Ureter (tissue), 1 donor: ENCODE measurements at places on chromosomes 11 and 22.
A peak's percentile ranks its signal among the peaks of the same experiment; 100 is the strongest.

GRCh38 chr22:28358312-28358711, 321.3 kb downstream of the TTC28 start:
- no peak for DNase-seq

DNA sequence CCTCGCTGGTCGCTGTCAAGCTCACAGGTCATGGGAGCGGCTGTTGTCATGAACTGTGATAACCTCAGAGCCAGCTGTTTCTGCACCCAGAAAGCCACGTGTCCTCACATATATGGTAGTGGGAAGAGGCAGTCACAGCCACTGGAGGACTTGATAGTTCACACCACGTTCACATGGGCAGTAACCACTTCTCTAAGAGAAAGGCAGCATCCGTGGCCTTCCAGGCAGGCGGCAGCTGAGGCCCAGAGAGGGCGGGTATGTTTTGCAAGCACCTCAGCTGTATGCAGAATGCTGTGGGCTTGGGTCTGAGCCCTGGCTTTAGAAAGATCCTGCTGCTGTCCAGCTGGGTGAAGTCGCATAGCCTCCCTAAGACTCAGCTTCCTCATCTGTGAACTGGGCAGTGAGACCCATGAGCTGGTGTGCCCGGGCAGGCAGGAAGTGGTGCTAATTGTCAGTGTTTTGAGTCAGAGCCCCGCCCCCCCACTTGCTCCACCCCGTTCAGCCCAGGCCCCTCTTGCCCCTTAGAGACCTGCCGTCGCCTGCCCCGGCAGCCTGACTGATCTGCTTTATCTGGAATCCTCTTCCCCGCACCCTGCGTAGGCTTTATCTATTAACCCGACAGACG, 13.3 kb downstream of the TTC38 start:
- DNase-seq: no peak

- DNase-seq: no peak
Measured at GRCh38 chr11:60955571-60955970, 3.6 kb upstream of the SLC15A3 start.

GRCh38 chr11:109708184-109708583, 286.2 kb downstream of the C11orf87 start:
- DNase-seq: no peak

DNA sequence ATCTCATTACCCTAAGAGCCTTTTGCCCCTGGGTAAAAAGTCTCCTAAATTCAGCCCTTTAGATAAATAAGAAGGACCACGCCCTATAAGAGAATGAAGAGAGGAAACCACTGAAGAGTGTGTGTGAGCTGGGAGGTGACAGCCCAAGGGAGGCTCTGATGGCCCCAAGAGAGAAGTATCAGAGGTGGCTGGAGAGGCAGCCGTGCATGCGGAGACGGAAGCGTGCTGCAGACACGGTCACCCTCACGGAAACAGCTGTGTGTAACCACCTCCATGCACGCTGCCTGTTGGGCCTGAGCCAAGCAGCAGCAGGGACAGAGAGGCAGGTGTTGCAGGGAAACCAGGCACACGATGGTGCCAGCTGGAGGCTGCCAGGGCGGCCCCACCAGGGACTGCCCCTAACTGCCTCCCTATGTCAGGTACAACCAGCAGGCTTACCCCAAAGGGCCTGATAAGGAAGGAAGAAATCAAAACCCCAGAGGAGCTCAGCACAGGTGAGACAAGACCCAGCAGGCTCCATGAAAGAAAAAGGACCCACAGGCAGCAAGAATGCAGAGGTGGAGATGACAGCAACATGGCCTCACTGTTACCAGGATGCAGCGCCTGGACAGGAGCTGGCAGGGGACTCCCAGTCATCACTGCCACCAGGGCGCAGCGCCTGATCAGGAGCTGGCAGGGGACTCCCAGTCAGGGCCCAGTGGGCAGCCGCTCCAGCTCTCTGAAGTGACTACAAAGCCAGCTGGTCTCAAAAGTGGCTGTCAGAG, 7.8 kb downstream of the LARGE2 start:
- DNase-seq: peak; percentile 72

DNA sequence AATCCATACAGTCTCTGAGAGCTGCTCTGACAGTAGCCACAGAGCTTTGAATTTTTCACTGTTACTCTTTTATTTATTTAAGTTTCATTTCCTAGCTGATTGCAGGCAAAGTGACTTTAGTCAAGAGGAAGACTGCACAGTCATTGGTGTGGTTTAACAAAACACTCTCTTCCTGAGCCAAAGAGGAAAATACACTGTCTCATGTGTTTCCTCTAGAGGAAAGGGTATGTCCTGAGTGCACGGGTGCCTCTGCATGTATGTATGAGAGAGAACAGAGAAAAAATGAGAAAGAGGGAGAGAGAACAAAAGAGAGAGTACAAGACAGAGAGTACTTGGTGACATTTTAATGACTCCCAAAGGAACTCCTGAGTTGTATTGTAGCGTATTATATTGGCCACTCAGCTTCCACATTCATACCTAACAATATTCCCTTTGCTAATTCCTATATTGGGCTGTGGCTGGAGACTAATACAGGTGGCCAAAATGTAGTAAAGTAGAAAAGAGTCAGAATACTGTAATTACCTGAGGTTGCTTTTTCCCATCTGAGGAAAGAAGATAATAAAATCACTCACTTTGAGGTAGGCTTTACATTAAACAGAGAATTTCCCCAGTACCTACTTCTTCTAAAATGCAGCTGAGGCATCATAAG, at the start of gene OR4D9:
TSS of gene OR4D9 (plus strand) at position 599 of the 649 bp plus-strand sequence. CDS start 3,374 bp downstream, outside the sequence.
- DNase-seq: no peak

DNA sequence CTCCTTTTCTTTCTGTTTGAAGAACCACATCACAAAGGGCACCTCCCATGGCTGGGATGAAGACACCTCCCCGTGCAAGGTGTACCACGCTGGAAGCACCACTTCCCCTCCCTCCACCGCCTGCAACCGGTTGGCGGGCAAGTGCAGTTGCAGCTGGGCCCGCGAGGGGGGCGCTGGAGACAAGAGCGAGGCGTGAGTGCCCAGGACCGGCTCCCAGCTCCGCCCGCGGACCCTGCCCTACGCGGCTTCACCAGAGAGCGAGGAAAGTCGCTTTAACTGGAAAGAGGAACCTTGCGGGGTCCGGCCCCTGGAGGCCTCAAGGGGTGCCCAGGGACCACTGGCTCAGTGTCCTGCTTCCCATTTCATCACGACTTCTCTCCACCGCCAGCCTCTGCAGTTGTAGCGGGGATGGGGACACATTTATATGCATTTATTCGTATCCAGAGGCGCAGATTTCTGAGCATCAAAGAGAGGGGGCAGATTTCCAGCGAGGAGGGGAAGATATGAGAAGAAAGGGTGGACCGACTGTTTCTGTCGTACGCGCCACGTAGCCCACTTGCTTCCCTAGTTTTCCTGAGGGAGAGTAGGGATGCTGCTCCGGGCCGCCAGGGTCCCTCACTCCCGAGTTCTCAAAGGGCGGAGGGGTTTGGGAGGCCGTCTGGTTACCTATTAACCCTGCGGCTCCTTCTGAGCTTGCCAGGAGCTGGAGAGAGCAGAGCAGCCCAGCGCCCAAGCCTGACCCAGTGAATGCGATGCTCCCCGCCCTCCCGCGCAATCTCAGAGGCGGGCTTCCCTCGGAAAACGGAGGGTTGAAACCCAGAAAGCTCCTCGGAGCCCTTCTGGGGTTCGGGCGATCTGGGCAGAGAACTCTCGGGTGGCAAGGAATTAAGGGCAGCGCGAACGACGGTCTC, 3.5 kb downstream of the ESAM start:
- DNase-seq: peak; percentile 82

- no peak for DNase-seq
Measured at GRCh38 chr11:133745791-133746190, 99.5 kb downstream of the SPATA19 start.

- DNase-seq: no peak
Measured at GRCh38 chr11:117934526-117935307, 5.5 kb upstream of the TMPRSS13 start.

- peak; percentile 55 for DNase-seq
Measured at GRCh38 chr11:44029977-44030911, 17.5 kb upstream of the ACCSL start.

DNA sequence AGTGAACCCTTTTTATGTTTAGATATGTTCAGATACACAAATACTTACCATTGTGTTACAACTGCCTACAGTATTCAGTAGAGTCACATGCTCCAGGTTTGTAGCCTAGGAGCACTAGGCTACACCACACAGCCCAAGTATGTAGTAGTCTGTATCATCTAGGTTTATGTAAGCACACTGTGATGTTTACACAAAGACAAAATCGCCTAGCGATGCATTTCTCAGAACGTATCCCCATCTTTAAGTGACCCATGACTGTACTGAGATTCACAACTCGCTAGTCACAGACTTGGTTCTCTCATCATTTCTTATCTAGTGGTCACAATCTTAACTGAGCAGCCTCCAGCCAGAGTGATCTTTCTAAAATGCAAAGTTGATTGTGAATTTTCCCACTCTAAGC, 119.2 kb downstream of the RASSF10 start:
- no peak for DNase-seq

GRCh38 chr11:6248248-6248647, 9.4 kb downstream of the CNGA4 start:
- no peak for DNase-seq

DNA sequence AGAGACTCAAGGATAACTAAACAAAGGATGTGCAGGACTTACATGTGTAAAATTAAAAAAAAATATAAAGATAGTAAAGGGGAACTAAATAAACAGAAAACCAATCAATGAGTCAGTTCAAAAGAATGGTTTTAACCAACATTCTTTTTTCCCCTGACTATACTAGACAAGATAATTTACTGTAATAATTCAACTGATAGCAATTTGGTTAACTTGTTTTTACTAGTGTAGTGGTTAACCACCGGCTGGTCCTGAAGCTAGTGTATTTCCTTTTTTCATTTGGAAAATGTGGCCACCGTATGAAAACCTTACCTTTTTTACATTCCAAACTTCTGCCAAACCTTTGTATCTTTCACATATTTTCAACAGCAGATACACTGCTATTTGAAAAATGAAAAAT, 123.1 kb downstream of the ARHGAP42 start:
- no peak for DNase-seq

DNA sequence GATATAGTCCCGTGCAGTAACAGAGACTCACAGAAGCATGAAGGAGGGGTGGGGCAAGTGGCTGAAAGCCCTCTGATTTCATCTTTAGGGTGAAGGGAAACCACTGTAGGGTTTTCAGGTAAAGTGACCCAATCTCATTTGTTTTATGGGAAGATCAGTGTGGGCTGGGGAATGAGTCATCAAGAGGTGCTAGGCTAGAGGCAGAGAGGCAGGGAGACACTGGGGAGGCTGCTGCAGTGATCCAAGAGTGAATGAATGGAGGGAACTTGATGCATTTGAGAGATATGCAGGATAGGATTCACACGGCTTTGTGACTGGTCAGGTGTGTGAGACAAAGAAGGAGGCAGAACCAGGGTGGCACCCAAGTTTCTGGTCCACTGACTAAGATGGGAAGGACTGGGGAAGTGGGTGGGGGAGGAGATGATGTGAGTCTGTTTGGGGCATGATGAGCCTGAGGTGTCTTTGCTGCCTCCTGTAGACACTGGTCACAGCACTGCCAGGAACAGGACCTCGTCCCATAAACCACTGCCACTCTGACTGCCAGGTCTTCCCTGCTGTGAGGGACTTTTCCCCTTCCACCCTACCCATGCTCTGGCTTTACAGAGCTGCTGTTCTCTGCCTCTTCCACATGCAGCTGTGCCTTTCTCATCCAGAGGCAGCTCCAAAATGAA, 239.0 kb downstream of the TENM4 start:
- no peak for DNase-seq

DNA sequence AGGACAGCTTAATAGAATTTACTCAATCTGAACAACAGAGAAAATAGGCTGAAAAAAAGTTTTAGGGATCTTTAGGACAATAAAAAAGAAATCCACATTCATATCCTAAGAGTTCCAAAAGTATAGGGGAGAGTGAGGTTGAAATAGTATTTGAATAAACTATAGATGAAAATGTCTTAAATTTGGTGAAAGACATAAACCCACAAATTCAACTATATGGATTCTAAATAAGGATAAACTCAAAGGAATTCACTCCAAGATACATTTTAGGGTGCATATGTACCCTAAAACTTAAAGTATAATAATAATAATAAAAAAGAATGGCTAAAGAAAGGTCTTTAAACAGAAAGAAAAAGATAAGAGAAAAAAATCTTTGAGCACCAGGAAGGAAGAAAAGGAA, 203.1 kb downstream of the GUCY1A2 start:
- DNase-seq: no peak

DNA sequence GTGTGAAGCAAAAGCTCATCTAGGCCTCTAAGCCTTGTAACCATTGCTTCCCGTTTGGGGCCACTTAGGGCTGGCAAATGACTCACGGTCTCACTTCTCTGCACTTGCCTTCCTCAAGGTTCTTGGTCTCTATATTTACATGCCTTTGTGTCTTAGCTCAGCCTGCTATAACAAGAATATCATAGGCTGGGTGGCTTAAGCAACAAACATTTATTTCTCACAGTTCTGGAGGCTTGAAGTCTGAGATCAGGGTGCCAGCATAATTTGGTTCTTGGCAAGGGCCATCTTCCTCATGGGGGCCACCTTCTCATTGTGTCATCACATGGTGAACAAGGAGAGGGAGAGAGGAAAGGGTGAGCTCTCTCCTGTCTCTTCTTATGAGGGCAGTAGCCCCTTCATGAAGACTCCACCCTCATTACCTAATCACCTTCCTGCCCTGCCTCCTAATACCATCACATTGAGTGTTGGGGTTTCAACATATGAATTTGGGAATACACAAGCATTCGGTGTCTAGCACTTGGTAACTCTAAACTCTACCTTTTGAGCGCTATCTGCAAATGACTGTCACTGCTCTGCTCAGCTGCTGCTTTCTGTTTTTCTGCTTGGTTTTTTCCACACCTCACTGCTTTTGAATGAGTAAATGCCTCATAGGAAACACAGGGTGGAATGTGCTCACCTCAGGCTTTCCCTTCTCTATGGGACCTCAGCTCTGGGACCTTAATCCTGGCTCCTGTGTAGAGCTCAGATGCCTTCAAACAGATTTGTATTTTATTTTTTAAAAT, 16.2 kb upstream of the ME3 start:
- DNase-seq: no peak

- no peak for DNase-seq
Measured at GRCh38 chr22:19382240-19382639, 49.3 kb downstream of the HIRA start.

DNA sequence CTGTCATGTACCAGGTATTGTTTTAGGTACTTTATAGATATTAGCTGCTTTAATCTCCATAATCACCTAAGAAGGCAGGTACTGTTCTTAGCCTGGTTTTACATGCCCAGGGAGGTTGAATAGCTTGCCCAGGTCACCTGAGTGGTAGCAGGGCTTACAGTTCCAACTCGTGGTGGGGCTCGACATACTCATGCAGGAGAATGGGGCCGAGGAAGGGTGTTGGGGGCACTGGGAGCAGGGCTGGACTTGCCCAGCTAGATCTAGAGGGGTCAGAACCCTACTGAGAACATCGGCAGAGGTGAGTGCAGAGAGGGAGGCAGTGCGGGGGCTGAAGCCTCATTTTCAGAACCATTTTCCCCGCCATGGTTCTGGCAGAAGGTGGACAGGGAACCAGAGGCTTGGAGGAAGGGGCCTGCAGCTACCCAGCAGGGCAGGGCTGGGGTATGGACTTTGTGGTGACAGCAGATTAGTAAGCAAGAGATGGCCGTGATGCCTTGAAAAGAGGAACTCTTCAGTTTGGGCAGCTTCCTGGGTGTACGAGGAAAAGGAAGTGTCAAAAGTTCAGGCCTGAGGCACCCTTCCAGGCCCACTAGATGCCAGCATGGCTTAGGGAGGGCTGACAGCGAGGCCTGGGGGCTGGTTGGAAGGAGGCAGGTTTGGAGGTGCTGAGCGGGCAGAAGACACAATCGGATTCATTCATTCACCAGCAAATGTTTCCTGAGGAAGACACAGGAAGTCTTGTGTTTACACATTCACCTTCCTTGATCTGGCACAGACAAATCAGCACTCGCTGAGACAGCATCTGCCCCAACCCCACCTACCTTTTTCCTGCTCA, 54.7 kb upstream of the LYVE1 start:
- DNase-seq: no peak

- no peak for DNase-seq
Measured at GRCh38 chr11:63564056-63564774, 1.0 kb upstream of the PLAAT2 start.
